Adrenal gland (tissue), 19 donors: ENCODE measurements at places on chromosomes 16 and 17.

GRCh38 chr16:35182943-35183550 is 1723.6 kb downstream of the TP53TG3F start:
- no peak for DNase-seq

DNA sequence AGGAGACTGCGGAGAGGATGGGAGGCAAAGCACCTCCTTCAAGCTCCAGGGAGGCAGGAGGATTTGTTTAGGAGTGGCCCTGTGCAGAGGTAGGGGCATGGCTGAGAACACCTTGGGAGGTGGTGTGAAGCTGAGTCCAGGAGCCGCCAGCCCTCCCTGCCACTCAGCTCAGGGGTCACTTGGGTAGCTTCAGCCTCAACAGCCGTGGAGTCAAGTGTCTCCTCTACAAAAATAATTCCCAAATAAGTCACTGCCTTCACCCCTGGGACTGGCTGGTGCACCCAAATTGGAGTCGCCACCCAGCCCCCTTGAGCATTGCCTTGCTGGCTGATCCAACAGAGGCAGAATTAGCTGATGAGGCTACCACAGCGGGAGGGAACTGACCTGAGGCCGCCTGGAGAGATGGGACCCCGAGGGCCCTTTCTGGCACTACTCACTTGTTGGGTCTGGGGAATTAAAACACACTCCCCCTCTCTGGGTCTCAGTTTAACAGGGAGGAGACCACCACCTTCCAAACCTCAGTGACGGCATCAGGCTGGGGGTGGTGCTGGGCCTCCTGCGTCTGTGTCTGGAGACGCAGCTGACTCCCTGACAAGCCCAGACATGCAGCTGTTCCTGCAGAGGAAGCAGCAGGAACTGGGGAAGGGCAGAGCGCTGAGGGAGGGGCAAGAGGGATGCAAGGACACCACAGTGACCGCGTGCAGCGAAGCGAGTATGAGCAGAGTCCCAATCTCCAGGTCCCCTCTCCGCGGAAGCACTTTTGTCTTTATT is 87.9 kb upstream of the TOB1 start:
- DNase-seq = peak; percentile 85

DNA sequence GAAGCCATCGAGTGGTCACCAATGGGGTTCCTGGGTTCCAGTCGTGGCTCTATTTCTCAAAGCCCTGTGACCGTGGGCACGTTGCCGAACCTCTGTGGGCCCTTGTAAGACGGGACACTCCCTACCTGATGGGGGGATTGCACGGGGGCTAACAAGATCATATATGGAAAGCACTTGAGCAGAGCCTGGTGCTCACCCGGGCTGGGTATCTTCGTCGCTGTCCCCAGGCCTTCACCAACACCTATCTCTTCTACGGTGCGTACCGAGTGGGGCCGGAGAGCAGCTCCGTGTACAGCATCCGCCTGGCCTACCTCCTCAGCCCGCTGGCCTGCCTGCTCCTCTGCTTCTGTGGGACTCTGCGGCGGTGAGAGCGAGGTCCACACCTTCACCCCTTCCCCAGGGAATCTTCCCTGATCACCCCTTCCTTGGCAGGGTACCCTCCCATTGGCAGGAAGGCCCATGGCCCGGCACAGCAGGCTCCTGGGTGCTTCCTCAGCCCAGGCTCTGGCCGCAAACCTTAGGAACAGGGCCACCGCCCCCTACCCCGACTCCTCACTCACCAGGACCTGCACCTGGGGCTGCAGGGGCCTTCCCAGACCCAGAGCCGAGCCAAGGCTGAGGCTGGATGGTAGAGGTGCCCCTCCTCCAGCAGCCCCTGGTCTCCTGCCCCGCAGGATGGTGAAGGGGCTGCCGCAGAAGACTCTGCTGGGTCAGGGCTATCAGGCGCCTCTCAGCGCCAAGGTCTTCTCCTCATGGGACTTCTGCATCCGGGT is 2.8 kb downstream of the TMC8 start:
- no peak for DNase-seq

DNA sequence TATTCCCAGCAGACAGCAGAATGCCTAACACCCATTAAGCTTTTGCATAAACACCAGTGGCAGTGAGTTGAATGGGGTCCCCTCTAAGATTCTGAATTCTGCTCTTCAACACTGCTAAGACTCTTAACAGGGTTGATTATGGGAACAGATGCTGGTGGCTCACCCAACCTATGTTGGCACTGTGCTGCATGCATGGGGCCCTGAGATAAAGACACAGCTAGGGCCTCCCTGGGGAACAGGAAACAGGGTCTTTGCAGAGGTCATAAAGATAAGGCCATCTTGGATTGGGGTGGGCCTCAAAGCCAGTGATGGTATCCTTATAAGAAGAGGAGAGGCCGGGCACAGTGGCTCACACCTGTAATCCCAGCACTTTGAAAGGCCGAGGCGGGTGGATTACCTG is 190.8 kb downstream of the SLC39A11 start:
- DNase-seq = no peak

GRCh38 chr17:3766779-3767178 is 34.2 kb downstream of the ITGAE start:
- DNase-seq = peak; percentile 5

DNA sequence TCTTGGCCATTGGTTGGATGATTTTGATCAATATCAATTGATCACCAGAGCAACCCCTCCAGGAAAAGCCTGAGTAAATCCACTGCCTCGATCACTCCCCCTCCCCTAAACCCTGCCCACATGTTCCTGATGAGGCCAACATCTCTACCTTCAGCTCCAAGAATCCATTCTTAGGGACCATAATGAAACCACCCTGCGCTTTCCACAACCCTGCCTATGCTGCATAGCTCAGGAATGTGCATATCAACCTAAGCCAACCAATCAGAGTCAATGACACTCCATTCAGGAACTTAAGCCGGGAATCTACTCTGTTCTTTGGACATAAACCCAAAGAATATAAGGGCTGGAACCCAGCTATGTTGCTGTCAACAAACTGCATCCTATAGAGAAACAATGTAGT is 86.3 kb downstream of the MYH11 start:
- DNase-seq = no peak
